Memory B cell (primary cell): ENCODE measurements at places on chromosomes 3 and 15.

DNA sequence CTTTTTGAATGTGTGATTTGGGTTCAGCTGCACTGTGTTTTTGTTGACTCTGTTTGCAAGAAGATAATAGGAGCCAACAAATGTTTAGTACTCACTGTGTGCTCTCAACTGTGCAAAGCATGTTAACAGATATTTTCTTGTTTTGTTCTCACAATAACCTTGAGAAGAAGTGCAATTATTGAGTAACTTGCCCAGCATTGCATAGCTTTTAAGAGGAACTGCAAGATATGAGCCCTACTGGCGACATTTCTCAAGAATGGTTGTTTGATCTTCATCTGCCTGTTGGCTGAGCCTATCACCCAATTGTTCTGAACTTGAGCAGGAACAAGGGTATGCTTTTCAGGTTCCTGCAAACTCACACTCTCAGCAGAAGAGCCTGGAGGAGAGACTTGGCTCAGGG is 43.4 kb upstream of the AGBL1 start:
- no peak for DNase-seq

- no peak for DNase-seq
These were observed 200.0 kb upstream of the CBLB start for GRCh38 chr3:106068795-106069194.

GRCh38 chr3:54761637-54762036 is 166.2 kb downstream of the LRTM1 start:
- DNase-seq = no peak

- no peak for DNase-seq
These were observed 62.3 kb upstream of the CPOX start for GRCh38 chr3:98655666-98656065.

DNA sequence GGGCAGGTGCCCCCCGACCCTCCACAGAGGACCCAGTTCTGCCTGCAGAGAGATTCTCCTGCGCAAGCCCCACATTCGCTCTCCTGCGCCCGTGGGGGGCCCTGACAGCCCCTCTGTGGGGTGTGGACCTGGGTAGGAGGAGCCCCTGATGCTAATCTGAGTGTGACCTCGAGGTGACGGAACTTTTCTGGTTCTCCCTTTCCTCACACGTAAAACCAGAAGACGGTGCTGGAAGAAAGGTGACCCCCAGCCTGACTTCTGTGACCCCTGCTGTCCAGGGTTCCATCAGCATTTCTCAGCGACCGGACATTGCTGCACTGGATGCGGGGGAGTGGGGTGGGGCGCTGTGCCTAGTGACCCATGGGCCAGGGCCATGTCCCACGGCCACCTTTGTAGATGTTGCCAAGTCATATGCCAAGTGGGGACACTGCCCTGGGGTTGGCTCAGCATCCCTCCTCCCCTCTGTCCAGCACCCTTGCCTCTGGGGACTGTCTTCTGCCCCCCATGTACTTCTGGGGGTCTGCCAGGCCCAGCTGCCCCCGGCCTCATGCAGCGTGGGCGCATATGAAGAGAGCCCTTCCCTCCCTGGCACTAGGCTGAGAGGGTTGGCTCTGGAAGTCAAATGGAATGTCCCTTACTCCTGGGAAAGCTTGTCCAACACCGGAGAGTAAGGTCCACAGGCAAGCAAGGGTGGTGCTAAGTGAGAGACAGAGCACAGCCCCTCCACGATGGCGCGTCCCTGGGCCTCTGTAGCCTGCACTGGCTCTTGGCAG is 129.1 kb upstream of the MEF2A start:
- no peak for DNase-seq

DNA sequence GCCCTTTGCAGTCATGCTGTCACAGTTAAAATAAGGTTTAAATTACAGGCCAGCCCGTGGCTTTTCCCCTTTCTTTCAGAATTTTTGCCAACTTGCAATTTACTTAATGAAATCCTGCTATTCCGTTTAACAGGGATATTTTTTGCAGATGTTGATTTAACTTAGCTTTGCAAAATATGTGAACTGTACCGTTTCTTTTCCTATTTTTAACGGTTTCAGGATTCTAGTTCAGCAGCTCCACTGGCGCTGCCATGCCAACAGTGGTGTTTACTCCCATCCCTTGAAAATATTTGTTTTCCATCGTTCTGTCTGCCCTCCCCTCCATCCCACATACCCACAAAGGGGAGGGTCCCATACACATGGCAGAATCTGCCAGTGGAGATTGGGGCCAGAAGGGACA is 54.3 kb downstream of the SMAD6 start:
- no peak for DNase-seq

- DNase-seq = no peak
These were observed 66.4 kb upstream of the CCNL1 start for GRCh38 chr3:157226173-157226847.
